ENCODE measurements at places on chromosomes 5 and 9.

- DNase-seq = no peak
Observed at GRCh38 chr5:58751222-58751837, 168.5 kb downstream of the RAB3C start.

DNA sequence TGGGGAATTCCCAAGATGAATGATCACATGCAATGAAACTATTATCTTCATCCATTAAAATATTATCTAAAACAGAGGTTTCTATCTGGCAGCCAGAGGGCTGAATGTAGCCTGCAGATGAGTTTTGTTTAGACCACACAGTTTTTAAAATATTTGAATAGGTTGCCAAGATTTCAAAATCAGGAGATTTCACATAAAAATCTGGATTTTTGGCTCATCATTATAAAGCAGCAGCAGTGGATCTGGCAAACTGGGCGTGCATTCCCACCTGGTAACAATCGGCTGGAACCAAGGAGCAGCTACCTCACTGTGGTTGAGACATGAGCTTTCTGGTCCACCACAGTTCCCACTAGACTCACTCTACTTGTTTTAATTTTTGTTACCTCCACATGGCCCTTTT, 155.1 kb downstream of the BNC2 start:
- DNase-seq = no peak

GRCh38 chr5:57834829-57835608, 352.4 kb upstream of the ACTBL2 start:
- DNase-seq = no peak

DNA sequence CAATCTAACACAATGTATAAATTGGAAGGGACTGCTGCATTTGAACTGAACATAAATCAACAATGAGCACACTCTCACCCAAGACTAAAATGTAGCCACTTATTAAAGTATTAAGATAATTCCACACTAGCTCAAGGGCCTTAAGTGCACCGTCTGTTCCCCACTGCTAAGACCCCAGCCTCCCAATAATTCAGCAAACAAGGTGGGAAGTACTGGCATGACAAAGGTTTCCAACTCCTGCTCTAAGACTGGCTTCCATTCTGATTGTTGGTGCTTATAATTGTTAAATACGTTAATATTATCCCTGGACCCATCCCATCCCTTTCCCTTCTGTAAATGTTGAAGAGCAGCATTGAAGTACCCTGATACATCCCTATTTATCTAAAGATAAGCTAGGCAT, 636.7 kb downstream of the NR2F1-AS1 start:
- no peak for DNase-seq

DNA sequence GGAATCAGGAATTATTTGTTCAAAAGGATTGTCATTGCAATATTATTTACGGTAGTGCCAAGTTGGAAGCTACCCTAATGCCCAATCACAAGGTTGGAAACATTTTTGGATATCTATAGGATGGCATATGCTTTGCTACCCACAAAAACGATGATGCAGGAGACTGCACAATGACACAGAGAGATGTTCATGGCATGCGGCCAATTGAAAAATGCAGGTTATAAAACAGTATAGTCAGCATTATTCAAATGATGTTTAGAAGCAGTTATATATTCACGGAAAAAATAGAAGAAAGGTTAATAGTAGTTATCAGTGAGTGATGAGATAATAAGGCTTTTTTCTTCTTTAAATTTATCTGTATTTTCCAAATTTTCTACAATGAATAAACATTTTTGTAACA, 5.9 kb upstream of the ACSL6 start:
- no peak for DNase-seq

DNA sequence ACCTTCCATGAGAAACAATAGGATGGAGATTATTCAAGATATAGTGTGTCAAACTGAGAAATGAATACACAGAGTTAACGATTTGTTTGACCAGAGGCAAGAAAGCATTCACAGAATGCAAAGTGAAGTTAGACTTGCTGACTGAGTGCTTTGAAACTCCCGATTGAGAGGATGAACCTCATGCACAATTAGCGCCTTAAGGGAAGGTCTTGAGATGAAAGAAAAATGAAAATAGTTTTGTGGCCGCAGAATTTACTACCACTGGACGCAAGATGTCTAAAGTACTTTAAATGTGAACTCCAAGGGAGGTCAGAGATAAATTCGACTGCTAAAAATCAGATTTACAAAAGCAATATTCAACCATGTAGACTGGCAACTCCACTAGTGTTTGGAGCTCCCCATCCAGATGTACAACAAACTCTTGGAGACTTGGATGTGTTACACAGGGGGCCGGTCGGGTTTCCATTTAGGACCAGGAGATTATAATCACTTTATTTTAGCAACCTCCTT, 707 bp upstream of the RIMOC1 start:
- no peak for DNase-seq

GRCh38 chr5:14028188-14028587, 83.7 kb upstream of the DNAH5 start:
- no peak for DNase-seq

- no peak for DNase-seq
Observed at GRCh38 chr9:129052592-129052991, 16.2 kb downstream of the MIGA2 start.

DNA sequence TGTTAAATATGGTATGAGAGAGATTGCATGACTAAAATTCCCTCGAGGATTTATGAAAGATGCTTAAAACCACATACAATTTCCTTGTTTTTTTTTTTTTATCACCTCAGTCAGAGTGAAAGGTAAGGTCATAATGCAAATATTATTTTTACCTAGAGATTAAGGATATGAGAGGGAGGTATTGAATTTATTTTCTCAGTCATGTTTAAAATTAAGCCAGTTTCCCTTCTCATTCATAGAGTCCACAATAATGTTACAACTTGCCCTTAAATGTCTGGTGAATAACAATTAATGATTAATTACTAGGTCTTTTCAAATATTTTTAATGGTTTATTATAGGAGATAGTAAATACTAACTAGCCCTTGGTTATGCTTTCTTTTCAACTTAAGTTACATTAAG, 144.9 kb upstream of the HAPLN1 start:
- no peak for DNase-seq

GRCh38 chr5:16229357-16229940, 49.9 kb upstream of the MARCHF11 start:
- DNase-seq = no peak

GRCh38 chr5:51694826-51695225, 311.6 kb downstream of the ISL1 start:
- no peak for DNase-seq

- DNase-seq = no peak
Observed at GRCh38 chr5:17228821-17229291, 11.4 kb downstream of the BASP1 start.

DNA sequence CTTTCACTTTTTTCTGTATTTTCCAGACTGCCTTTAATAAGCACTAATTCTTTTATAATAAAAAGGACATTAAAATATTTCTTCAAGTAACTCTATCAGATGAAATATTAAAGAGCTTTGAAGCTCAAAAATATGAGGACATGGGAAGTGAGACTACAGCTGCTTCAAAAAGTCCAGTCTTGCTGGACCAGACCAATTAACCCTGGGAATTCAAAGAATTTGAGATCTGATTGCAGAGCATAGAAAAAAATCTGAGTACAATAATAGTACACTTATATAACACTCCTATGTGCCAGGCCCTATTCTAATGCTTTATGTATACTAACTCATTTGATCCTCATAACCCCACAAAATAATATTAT, 9.8 kb downstream of the TMEM245 start:
- DNase-seq = no peak

DNA sequence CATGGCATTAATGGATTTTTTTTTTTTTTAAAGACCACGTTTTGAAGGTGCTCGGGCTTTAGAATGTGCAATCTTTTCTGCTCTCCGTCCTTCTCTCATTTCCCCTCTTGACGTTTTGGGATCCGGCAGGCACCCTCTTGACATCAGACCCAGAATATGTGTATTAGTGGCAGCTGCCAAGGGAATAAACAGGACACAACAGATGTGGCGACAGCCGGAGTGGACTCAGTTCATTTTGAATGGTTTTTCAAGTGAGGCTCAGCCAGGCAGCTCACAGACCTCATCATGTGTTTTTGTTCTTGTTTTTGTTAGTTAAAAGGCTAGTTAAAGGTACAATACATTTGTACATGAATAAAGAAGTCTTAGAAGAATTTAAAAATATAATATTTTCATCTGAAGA, 365.0 kb upstream of the SEMA6A start:
- no peak for DNase-seq

GRCh38 chr9:115625954-115626353, 508.0 kb upstream of the TNC start:
- DNase-seq = no peak

DNA sequence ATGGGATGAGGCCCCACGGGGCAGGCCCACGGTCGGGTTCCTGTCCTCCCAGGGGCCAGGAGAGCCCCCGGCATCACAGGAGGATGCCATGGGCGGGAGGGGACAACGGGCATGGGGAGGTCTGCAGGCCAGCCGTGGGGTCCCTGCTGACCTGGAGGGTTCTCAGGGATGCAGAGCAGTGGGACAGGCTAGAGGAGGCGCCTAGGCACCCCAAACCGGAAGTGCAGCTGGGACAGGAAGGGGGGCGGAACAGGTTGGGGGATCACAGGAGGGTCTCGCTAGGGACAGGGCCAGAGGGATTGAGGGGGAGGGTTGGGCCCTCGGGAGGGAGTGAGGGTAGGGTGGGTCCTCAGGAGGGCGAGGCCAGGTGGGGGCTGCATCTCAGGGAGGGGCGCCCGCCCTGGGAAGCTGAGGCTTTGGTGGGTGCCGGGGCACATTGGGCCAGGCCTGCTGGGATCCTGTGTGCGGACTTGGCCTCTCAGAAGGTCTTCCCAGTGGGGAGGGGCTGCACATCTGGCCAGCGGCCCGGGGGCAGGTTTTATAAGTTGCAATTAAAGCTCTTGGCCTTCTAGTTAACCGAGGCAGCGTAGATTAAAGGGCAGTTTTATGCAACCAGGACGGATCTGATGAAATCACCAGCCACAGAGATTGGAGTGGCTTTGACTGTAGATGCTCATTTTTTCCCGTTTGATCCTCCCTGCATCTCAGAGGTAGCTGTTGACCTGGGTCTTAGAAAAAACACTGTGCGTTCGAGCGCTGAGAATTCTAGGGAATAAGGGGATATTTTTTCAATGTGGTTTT, 20.1 kb downstream of the NKD2 start:
- DNase-seq = no peak

DNA sequence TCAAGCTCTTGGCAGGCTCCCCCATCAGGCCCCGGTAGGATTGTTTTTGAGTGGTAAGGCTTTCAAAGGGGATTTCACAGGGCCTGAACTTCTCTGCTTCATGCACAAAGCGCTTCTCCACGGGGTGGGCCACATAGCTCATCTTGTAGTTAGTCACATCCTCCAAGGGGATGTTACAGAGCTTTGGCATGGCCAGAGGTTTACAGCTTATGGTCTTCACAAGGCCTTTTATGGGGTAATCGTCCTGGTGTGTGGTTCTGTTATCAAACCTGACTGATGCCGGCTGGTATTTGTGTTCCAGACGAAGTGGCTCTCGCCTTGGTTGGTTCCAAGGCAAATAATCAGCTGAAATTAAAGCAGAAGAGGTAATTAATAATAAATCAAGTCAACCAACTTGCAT, 104.3 kb downstream of the SAXO1 start:
- DNase-seq = no peak

GRCh38 chr9:104256696-104257062, 162.6 kb downstream of the SMC2 start:
- no peak for DNase-seq

GRCh38 chr5:139207297-139208000, 9.3 kb upstream of the SIL1 start:
- no peak for DNase-seq

DNA sequence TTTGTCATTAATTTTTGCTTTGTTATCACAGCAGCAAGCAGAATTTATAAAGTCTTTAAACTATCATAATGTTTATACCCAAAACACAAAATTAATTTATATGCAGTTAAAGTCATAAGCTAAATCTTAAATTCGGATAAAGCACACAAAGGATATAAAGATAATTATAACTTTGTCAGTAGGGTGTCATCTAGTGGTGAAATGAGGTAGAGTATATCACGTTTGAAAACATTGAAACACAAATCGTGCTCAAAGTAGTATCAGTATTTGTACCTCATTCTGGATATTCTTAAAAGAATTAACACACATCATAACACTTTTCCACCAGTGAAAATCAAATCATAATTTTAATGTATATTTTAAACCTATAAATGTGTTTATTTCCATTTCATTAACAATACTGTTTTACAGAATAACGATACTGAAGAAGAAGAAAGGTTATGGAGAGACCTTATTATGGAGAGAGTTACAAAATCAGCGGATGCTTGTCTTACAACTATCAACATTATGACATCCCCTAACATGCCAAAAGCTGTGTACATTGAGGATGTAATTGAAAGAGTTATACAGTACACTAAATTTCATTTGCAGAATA, 129.5 kb downstream of the NIPBL start:
- no peak for DNase-seq

GRCh38 chr5:120134944-120135343, 329.2 kb upstream of the PRR16 start:
- no peak for DNase-seq

DNA sequence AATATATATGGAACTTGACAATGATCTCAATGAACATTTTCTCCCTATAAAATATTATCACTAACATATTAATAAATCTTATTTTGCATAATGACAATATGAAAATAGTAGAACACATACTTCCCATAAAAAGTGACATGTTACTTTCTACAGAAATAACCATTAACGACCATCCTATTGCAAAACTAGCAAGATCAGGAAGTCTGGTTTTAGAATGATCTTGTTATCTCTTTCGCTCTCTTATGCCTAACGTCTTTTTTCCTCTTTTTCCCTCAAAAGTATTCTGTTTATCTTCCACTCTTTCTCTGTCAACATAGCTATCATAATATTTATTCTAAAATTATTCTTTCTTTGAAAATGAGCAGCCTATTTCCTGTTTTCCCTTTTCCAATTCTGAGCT, 21.6 kb upstream of the C5orf46 start:
- no peak for DNase-seq
